ENCODE measurements at places on chromosomes 12 and 14.

GRCh38 chr12:120997448-120997847 lies 18.8 kb downstream of the C12orf43 start:
- DNase-seq, result no peak

- no peak for DNase-seq
Observed at GRCh38 chr14:36950812-36951211, 221.6 kb downstream of the SLC25A21 start.

- DNase-seq, result no peak
Observed at GRCh38 chr14:94046696-94047250, 20.6 kb downstream of the OTUB2 start.

GRCh38 chr12:52023182-52023975 lies 16.6 kb downstream of the TAMALIN start:
- DNase-seq, result peak; percentile 86

DNA sequence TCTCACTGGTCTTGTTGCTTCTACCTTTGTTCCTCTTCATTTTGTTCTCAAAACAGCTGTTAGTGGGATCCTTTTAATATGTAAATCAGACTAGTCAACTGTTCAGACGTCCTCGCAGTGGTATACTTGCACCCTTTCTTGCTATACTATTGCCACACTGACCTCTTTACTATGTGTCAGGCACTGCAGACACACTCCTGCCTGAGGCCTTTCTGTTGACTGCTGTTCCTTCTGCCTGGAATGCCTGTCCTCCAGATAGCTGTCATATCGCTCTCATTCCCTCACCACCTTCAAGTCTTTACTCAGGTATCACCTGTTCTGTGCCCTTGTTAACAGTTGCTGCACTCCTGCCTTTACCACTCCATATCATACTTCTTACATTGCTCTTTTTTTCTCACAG lies 90.0 kb upstream of the TMEM263 start:
- DNase-seq, result no peak

DNA sequence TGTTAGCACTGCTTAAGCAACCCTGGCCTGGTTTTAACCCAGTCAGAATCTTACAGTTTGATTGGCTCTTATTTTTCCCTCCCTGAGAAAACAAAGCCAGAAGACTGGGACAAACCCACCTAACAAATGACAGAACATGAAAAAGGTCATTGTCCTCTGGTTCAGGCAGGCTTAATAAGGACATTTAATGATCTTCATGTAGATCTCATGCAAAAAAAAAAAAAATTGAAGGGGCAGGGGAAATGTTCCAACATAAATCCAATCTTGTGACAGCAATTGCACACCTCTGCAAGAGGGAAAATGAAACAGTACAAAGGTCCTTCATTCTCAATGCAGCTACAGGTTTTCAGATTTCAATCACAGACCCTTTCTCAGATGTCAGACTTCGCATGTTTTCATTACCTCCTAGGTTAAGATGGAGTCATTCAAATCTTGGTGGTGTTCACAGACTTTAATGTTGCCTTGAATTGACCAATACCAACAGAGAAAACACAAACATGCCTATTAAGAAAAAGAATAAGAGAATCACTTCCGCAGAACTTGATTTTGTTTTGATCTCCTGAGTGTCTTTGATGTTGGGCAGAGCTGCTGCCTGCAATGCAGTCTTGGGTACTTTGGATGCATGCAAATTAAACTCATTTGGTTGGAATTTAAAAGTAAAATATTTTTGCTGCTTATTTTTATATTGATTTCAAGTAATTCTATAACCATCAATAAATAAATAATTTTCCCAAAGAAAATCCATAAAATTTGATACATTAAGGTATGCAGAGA lies 359.0 kb downstream of the BTG1 start:
- DNase-seq, result no peak

DNA sequence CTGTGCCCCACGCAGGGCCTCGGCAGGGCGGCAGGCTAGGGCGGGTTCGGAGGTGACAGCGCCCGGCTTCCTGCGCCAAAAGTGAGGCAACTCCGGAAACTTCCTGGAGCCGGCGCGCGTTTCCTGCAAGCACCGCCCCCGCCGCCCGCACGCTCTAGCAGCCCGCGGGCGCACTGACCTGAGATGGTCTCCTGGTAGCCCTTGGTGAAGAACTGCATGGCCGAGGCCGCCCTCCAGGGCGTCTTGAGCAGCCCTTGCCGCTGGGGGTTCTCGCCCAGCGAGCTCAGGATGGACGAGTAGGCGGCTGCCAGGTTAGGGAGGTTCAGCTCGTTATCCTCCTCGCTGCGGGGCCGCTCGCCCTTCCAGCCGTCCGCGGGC lies 494 bp downstream of the GCH1 start:
- DNase-seq, result peak; percentile 81

GRCh38 chr14:83556065-83556464 lies 1973.9 kb upstream of the FLRT2 start:
- DNase-seq, result no peak

GRCh38 chr12:3225796-3226180 lies 148.6 kb downstream of the TSPAN9 start:
- no peak for DNase-seq

GRCh38 chr12:92529944-92530343 lies 172.8 kb upstream of the PLEKHG7 start:
- no peak for DNase-seq

DNA sequence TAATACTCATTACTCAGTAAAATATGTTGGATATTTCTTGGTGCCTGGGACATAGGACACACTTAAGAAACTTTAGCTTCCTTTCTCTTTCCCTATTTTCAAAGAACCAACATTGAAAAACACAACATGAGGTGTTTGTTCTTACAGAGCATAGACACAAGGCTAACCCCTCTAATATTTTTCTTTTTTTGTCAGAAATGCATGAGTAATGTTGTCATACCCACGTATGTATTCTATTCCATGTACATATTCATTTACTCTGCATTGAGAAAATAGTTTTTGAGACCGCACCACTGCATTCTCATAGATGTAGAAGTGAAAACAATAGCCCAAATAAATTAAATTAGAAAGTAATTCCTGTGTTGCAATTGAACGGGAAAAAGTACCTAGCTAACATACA lies 13.0 kb downstream of the PAX9 start:
- no peak for DNase-seq

- DNase-seq, result no peak
Observed at GRCh38 chr14:104866451-104867370, 1.6 kb downstream of the CEP170B start.

GRCh38 chr14:94752591-94753436 lies 17.1 kb downstream of the GSC start:
- no peak for DNase-seq

GRCh38 chr14:42872786-42873185 lies 1266.1 kb downstream of the LRFN5 start:
- no peak for DNase-seq

- no peak for DNase-seq
Observed at GRCh38 chr12:11106288-11106687, 14.2 kb upstream of the TAS2R43 start.

All from CD4-positive, alpha-beta T cell treated with Interferon gamma for 1 hour (primary cell).